ENCODE measurements at places on chromosomes 4 and X.
A peak's percentile ranks its signal among the peaks of the same experiment; 100 is the strongest.

GRCh38 chrX:44884944-44885343 lies 12.0 kb downstream of the KDM6A start:
- DNase-seq: no peak

GRCh38 chrX:57285001-57285400 lies 1.5 kb upstream of the FAAH2 start:
- no peak for DNase-seq

GRCh38 chr4:7045553-7045952 lies 2.4 kb downstream of the TADA2B start:
- no peak for DNase-seq

GRCh38 chr4:142272452-142272851 lies 573.6 kb downstream of the INPP4B start:
- no peak for DNase-seq

- DNase-seq: no peak
Measured at GRCh38 chrX:130869239-130869638, 33.8 kb downstream of the ENOX2 start.

DNA sequence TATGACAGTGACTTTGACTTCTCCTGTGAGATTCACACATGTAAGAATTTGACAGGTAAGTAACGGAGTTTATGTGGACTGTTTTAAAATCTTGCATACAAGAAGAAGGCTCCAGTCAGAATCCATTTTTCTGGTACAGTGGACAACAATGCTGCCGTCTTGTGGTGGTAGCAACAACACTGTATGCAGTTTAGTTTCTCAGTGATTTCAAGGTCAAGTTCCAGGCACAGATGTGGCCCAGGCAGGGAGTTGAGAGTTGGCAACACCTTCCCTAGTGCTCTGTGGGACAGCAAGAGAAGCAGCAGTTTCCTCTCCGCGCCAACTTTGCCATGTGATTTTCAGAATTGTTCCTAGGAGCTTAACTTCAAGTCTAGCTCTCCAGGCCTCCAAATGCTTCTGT lies 56.0 kb upstream of the STPG2 start:
- DNase-seq: no peak

GRCh38 chr4:168293386-168293975 lies 25.1 kb downstream of the DDX60 start:
- no peak for DNase-seq

DNA sequence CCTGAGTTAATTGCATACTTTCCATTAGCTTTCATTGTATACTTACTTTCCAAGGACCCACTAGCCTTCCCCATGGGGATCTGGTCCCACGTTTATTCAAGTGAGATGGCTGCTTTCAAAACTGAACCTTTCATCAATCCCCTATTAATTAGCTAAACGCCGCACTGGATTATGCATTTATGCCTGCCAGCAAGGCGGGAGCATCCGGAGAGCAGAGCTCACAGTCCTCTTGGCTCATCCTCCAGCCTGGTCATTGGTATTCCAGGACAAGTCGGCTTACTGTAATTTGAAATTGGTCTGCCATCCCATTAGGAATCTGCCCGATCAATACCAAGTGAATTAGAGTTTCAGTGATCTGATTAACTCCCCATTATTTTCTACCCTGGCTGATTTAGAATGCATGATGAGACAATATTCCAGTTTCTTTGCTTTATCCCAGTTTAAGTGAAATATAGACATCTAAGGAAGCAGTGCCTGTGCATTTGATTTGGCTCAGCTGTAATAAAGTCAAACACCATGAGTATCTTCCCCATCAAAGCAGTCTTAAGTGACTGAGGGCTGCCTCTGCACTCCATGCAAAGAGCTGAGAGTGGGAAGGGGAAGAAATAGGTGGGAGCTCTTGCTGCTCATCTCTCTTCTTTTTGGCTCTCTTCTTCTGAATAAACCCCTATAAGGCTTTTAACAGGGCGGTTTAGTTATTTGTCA lies 411.4 kb downstream of the GPAT3 start:
- no peak for DNase-seq

GRCh38 chr4:174314770-174315169 lies 31.1 kb downstream of the CEP44 start:
- DNase-seq: no peak

DNA sequence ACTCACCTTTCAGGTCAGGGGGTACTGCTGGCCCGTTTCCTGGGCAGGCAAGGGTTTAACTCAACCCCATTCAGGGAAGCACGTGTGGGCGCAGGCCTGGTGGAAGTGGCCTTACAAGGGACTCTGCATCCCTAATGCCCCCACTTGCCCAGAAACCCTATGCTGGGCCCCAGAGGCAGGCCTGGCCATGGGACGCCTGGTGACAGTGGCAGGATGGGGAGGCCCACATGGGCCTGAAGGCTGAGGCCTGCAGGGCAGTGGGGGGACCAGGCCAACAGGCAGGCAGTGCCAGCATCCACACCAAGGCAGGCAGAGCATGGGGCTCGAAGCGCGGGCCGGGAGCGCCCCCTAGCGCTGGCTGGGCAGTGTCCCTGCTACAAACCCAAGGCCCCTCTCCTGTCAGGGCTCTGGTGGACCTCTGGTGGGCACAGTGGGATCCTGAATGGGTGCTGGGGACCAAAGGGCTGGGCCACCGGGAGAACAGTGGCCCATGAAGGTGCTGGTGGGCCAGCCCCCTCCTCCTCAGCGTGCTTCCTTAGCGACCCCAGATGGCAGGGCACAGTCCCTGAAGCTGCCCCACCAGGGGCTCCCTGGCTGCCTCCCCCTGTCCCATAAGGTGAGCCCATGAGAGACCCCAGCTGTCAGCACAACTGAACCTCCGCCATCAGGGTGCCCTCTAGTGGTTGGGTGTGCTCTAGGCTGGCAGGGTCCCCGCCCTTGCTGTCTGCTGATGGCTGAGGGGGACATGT lies 16.8 kb downstream of the FGFR3 start:
- peak; percentile 56 for DNase-seq

- DNase-seq: no peak
Measured at GRCh38 chr4:74038425-74039314, at the start of gene CXCL3. Gene CXCL3, minus strand, starts transcription at chr4:74038689. Its CDS starts 78 bp downstream, at chr4:74038611.

- DNase-seq: no peak
Measured at GRCh38 chr4:53021754-53022512, 159.8 kb downstream of the RASL11B start.

GRCh38 chr4:75779105-75779757 lies 54.9 kb downstream of the USO1 start:
- DNase-seq: no peak

DNA sequence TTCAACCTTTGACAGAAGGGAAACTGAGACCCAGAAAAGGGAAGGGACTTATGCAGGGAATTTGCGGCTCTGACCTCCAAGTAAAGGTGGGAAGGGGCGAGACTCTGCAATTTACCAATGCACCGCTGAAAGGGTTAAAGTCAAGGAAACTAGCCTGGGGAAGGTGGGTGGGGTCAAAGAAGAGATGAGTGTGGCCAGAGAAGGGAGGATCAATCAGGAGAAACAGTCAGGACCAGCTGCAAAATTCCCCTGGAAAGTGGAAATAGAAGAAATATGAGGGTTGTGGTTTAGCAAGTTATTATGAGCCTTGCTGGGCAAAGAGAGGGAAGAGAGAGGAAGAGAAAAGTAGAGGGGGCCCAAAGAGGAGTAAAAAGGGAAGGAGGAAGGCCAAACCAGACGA lies 30.5 kb downstream of the STARD8 start:
- DNase-seq: no peak

DNA sequence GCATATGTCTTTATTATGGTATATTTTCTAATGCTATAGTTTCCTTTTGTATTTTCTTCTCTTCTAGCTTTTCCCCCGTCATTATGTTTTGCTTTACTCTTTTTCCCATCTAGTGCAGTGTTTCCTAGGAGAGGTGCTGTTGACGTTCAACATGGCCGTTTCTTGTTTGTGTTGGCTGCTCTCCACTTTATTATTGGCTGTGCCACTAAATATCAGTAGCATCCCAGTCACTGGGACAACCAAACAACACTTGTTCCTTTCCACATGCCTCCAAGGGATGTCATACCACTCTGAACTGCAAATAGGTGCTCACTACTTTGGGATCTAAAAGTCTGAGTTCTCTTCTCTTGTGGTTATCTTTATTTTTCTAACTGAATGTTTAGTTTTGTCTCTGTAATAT lies 26.5 kb downstream of the GBA3 start:
- DNase-seq: no peak

- no peak for DNase-seq
Measured at GRCh38 chr4:74181219-74181618, 23.3 kb downstream of the MTHFD2L start.

DNA sequence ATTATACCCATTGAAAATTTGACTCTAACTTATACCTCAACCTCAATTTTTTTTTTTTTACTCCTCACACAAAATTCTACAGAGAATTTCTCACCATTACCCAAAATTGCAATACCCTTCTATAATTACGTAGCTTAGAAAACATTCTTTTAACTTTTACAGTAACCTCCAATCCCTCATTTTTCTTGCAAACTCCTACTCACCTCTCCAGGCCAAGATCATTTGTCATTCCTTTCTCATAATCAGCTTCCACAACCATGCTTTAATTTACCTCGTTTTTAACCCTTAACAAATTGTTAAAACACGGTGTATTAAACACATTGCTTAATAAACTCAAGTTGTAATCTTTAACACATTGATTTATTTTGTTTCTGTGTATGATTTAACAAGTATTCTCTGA lies 289.7 kb upstream of the TRAM1L1 start:
- DNase-seq: no peak

GRCh38 chrX:2647627-2648026 lies 43.5 kb upstream of the CD99 start:
- DNase-seq: no peak

- no peak for DNase-seq
Measured at GRCh38 chr4:158065176-158065575, 107.6 kb downstream of the GASK1B start.

- DNase-seq: no peak
Measured at GRCh38 chr4:145481942-145482208, 222 bp downstream of the SMAD1 start.

DNA sequence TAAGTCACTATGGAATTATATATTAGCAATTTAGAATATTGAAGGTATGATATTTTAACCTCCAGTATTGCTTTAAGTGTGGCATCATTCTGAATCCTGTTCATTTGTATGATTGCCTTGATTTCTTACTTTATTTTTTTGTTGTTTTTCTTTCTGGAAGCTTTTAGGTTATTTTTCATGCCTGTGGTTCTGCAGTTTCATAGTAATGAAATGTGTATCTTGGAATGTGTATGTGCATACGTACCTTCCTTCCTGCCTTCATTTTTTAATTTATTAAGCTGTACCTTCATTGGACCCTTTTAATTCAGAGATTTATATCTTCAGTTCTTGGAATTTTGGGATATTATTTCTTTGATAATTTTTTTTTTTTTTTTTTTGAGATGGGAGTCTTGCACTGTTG lies 22.1 kb downstream of the CPEB2 start:
- no peak for DNase-seq

GRCh38 chr4:155009288-155009687 lies 199.1 kb upstream of the NPY2R start:
- DNase-seq: no peak

DNA sequence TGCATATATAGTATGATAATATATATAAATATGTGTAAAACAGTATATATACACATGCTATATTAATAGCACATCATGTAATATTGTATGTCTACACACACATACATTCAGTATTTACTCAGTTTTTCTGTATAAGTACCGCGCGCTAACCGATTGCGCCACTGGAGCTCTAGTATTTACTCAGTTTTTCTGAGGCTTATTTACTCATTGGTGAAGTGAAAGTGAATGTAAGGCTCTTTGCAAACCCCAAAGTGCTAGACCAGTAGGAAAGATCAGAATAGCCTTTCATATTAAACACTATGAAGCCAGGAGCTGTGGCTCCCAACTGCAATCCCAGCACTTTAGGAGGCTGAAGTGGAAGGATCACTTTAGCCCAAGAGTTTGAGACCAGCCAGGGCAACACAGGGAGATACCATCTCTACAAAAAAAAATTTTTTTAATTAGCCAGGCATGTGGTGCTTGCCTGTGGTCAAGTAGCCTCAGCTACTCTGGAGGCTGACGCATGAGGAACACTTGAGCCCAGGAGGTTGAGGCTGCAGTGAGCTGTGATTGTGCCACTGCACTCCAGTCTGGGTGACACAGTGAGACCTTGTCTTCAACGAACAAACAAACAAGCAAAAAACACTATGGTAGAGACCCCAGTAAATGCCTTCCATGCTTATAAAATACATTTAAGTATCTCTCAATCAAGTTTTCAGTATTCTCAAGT lies 125.8 kb downstream of the KIT start:
- no peak for DNase-seq

GRCh38 chrX:42996861-42997260 lies 218.9 kb upstream of the PPP1R2C start:
- no peak for DNase-seq

DNA sequence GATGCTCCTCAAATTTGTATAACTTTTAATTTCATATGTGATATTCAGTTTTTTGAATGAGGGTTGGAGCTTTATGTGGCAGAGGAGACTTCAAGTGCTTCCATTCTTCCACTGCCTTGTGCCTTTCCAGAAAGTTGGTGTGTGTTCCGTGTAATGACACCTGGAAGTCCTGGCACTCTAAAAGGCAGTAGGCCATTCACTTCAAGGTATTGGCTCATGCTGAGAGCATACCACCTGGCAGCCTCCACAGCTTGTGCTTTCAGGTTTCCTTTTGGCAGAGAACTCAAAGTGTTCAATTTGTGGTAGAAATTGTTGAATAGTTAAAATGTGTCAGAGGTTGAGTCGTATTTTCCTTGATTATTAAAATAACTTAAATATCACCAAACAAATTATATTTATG lies 49.6 kb downstream of the GRIA2 start:
- no peak for DNase-seq

DNA sequence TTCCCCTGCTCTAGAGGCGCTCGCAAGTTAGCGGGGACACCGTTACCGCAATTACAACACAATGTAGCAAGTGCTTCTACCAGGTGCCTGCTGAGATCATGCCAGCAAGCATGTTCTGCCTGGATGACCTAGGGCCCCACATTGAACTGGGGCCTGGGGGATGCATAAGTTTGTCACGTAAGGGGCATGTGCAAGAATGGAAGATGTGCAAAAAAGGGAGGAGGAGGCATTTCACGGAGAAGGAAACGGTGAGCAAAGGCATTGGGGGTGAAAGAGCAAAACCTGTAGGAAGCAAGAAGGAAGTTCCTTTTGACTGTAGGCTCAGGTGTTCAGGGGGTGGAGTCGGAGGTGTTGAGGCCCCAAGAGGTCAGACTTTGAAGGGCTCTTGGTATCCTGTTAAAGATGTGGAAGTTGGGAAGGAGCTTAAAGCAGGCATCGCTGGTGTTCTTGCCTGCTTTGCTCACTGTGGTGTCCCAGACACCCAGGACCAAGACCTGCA lies 602 bp upstream of the SCARB2 start:
- DNase-seq: no peak

- no peak for DNase-seq
Measured at GRCh38 chr4:82358847-82359246, 14.9 kb downstream of the HNRNPD start.

DNA sequence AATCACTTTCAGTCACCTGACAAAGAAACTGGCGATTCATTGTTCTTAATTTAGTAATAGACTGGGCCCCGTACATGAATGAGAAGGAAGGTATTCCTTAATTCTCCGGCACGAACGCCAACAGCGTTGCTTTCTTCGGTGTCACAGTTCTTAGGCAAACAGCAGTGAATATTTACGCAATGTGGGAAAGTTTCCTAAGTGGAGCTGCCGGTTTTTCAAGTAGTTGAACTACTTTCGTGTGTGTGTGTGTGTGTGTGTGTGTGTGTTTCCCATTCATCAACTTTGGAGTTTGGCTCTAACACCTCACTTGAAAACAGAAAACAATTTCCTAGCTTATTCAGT lies 651 bp downstream of the NXT2 start:
- no peak for DNase-seq

Measured in activated T-cell treated with anti-CD3 and anti-CD28 coated beads, Interleukin-2, amount 50 U/mL, for 4 hours (primary cell).